NCI-H1092 treated with DMSO at 0.1 percent for 48 hours (cell line): ENCODE measurements at places on chromosomes 1 and 21.

DNA sequence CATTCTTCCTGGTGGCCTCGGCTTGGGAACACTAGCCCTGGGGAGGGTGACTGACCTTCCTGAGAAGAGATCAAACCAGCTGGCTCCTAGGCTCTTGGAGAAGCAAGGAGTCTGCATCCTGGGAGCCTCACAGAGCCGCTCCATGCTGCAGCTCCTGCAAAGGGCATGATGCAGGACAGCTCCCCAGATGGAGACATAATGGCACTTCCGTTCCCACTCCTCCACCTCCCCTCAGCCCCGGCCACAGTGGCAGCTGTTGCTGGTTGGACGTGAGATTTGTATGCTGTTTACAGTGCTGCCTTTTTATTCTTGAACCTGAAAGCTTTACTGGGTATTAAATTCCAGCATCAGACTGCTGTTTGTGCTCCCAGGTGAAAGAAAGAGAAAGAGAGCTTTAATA is 83.7 kb upstream of the CTTNBP2NL start:
- DNase-seq = peak; percentile 20

DNA sequence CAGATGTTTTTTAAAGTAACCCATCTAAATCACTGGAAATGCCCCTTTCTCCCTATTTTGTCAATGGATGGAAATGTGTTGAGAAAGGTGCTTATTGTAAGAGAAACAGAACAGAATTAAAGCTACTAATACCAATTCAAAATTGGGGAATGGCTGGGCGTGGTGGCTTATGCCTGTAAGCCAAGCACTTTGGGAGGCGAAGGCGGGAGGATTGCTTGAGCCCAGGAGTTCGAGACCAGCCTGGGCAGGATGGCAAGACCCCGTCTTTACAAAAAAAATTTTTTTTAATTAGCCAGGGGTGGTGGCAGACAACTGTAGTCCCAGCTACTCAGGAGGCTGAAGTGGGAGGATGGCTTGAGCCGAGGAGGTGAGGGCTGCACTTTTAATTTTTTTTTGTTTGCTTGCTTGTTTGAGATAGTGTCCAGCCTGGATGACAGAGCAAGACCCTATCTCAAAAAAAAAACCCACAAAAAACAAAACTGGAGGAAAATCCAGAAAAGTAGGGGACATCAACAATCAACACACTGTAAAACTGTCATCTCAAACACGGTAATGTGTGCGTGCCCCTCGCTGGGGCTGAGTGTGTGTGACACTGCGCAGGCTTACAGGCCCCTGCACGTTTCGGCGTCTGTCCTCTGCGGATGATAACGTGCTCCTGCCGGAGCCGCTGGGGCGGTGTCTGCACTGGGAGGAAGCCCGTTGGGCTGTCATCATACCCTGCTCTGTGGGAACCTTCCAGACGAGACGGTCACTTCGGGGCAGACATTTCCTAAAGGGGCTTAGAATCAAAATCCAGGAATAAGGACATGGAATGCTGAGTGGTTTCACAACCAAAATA is 11.6 kb upstream of the POFUT2 start:
- no peak for DNase-seq

DNA sequence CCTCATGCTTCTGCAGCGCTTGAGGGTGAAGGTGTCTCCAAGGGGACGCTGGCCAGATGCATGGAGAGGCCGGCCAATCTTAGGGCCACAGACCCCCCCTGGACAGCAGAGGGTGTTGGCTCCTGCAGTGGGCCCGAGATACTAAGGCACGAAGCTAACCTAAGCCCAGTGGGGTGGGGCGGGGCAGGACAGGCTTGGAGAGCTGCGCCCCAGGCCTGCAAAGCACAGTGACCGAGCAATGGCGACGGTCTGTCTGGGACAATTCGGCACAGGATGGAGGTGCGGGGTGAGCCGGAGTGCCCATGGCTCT is 1.3 kb downstream of the FNDC10 start:
- DNase-seq = no peak

- peak; percentile 15 for DNase-seq
Observed at GRCh38 chr1:28887835-28888682, 26.3 kb upstream of the EPB41 start.

DNA sequence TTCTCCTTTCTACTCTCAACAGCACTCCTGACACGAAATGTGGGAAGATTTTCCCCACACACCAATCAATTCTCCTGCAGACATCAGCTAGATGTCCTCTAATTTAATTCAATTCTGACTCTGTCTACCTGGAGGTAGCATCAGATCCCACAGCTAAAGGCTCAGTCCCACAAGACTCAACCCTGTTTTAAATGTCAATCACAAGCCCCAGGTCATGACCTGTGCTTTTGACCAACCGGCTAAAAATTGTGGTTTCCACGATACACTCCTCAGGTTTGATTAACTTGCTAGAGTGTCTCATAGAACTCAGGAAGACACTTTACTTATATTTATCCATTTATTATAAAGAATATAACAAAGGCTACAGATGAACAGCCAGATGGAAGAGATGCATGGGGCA is 27.4 kb downstream of the IL23R start:
- DNase-seq = no peak

GRCh38 chr1:193417403-193417802 is 231.0 kb upstream of the B3GALT2 start:
- no peak for DNase-seq

GRCh38 chr1:1573843-1574720 is 581 bp downstream of the SSU72 start:
- peak; percentile 64 for DNase-seq

- DNase-seq = no peak
Observed at GRCh38 chr1:33118274-33118673, 37.3 kb downstream of the AZIN2 start.

DNA sequence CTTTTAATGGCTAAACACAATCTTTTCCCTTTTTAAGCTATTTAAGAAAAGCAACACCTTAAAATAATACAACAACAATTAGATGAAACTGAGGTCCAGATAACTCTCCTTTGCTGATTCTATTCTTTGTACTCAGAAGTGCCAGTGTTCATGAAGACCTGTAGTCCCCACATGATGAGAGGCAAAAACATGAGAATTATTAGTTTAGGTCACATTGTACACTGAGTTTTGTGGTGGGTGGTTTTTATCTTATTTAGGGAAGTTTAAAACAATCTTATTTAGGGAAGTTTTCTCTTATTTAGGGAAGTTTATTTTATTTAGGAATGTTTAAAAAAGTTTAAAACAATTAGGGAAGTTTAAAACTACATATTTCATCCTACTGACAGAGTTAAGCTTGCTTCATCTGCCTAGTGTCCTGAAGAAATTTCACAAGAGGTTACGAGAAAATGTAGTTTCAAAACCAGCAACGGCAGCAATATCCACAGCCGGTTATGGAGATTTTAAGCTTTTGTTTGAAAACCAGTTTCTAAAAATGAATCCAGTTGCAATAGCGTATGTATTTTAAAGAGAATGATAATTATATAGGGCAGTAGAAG is 7.8 kb upstream of the OR14I1 start:
- DNase-seq = no peak

DNA sequence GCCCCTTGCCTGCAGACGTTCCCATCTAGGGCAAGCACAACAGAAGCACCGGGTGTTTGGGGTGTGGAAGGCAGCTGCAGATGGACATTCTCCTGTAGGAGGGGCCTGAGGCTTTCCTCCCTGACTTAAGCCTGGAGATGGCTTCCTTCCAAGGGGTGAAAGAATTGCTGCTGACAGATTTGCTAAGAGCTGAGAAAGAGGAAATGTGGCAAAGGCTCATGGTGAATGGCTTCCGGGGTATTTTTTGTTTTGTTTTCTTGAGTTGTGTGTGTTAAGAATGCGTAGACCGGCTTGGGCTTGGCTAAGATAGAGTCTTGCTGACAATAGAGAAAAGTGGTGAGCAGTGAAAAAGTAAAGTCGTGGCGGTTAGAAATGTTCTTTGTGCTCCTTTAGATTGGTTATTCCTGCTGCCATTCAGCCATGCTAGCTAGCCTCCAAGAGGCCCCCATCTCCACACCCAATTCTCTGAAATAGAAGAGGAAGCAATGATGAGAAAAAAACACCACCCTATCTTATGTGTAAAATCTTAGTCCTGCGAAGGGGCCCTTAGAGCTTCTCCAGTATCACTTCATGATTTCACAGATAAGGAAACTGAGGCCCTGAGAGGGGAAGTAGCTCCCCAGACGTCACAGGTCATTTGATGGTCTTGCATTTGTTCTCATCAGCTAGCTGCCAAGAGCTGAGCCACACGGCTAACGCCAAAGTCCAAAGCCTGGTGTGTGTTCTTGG is 36.9 kb downstream of the EIF2D start:
- peak; percentile 42 for DNase-seq

GRCh38 chr21:35019631-35020032 is 29.5 kb downstream of the RUNX1 start:
- DNase-seq = no peak

GRCh38 chr21:35063428-35064172 is 14.5 kb upstream of the RUNX1 start:
- DNase-seq = no peak

DNA sequence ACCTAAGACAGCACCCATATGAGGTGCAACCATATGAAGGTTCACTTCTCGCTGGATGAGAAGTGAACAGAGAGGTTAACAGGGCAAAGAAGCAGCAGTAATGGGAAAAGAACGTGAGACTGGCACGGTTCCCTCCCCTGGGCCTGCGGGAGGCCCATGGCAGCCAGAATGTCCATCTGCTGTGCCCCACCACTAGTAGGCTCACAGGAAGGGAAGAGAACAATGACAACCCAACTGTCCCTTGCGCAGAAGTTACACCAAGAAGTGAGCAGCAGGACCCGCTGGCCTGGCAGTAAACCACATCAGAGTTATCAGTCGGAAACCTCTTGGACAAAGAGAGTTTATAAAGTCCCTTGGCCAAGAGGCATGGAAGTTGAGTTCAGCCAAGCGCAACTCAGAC is 11.3 kb downstream of the HIVEP3 start:
- no peak for DNase-seq

- no peak for DNase-seq
Observed at GRCh38 chr1:232147215-232147614, 482.7 kb downstream of the SIPA1L2 start.

DNA sequence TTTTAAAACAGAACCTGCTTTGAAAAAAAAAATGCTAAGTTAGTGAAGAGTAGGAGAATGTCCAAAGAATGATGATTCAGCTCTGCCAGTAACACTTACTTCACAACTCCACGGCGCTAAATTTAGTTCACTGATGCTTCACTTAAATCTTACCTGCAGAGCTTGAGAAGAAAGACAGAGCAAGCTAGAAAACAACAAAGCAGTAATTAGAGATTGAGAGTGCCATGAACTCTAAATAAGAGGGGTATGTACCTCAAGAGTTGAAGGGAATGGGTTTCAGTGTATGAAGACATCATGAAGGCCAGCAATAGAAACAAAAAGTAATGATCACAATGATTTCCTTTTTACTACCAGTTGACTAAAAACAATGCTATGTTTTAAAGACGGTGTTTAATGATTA is 32.8 kb downstream of the EPRS1 start:
- no peak for DNase-seq

DNA sequence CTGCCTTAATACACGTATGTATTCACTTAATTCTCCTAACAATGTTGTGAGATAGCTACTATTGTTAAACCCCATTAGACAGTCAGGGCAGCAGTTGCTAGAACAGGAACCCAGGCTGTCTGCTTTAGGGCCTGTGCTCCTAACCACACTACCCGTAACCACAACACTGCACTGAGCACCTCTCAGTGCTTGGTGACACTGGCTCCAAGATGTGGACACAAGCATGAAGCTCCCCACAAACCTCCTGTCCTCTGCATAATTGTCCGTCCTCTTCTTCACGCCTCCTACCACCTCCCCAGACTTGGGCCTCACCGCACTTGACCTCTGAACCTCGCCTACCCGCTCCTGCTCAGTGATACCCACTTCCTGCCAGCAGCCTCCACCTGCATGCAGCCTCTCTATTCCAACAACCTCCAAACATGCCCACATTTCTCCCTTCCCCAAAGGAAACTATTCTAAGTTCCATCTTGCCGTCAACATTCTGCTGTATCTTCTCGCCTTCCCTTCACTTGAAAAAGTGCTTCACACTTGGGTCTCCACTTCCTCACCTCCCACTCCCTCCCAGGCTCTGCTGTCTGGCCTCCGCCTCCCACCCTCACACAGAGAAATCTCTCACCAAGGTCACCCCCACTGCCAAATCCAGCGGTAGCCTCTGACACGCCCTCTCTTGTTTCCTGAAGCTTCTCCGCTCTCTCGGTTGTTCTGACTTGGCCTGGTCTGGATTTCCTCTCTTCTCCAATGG is 14.6 kb upstream of the AHDC1 start:
- DNase-seq = no peak

- no peak for DNase-seq
Observed at GRCh38 chr1:34865573-34865972, 6.0 kb upstream of the SMIM12 start.

- DNase-seq = peak; percentile 82
Observed at GRCh38 chr1:210400043-210400840, 71.5 kb downstream of the HHAT start.

DNA sequence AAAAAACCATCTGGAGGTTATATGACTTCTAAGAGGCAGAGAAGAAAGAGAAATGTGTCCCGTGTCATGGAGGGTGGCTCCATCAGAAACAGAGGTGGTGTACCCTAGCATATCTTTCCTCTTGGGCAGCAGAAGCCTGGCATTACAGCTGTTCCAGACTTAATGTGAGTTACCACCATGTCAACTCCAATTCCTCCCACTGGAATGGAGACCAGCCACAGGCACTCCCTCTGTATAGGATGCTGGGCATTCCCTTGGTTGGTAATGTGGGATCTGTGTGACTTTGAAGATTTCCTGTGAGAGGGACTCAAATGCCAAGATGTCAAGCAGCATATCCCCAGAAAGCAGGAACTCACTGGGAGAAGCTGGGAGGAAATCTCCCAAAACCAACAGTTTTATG is 77.1 kb upstream of the COG2 start:
- no peak for DNase-seq

DNA sequence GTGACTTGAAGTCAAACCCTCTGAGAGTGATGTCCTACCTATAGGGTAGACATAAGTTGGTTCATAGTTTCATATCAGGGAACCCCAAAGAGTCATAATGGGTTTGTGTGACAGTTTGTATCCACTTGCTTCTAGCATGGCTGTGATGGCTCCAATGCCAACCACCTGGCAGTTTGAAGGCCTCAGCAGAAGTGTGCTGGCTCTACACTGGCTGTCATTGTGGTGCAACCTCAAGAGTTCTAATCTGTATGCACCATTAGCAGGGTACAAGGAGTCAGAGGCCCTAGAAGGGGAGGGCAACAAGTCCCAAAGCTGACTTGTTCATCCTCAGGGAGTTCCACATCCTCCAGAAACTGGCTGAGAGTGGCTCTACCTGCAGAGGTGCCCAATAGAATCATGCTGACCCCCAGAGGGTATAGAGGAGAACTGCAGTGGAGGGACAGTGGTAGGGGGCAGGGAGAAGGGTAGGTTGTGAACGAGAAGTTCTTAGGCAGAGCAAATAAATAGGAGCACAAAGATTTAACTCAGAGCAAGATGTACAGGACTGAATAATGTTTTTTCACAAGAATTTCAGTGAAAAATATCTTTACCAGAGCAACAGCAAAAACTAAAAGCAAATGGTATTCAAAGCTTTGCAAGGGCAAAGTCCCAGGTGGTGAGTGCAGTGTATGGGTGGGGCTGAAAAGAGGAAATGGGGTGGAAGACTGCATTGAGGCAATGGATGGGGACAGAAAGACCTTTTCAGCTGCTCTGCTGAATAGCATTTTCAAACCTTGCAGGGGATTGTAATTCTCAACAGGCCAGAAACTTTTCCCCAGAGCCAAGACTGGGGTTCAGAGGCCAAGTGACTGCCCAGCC is 3.2 kb downstream of the FCRL2 start:
- no peak for DNase-seq
